Pulmonary artery endothelial cell (primary cell): ENCODE measurements at places on chromosomes 11 and 22.

DNA sequence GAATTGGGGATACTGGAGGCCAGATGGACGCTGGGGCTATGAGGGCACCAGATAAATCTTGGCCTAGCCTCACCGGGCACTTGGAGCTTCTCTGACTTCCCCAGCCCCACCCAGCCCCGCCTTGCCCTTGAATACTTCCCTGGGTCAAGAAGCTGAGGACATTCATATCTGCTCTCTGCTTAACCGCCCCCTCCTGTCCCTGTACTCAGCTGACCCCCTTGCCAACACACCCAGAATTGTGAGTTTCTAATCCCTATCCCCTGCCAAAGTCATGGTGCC lies 22.0 kb downstream of the FADS3 start:
- DNase-seq = no peak

DNA sequence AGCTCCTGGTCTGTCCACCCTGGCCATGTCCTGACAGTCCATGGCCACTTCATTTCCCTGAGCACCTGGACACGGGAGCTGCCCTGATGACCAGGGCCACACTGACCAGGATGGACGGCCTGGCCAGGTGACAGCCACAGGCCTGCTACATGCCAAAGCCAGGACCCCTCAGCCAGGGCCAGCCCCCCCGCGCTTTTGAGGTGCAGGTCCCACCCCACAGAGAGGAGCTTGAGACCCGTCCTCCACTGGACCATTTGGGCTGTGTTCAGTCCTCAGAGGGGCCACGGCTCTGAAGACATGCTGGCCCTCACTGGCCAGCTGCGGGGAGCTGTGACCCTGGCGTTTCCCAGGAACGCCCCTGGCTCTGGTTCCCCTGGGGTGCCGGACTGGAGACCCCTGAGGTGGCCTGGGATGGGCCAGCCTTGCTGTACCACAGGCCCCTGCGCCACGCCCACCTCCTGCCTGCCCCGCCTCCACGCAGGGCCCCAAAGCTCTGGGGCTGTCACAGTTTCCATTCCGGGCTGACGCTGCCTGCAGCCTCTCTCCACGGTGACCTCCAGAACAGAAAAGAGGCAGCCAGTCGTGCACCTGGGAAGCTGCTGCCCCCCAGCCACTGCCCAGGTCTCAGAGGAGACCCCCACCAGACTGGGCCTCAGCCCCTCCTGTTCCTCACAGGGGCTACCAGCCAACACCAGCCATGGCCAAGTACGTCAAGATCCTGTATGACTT lies 18.2 kb downstream of the EPS8L2 start:
- no peak for DNase-seq

DNA sequence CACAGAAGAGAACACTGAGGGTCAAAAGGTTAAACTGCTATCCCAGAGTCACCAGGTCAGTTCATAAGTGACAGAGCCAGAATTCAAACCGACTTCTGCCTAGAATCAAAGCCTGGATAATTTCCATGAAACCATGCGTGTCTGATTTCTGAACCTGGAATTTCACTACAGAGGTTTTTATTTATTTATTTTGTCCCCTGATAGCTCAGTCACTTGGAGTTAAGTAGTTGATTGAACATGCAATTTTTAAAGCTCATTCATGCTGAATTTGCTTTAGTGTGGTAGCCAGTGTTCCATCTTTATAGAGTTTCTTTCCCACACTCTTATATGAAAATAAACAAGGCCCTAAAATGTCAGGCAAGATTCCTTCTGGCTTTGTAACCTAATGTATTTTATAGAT lies 93.2 kb downstream of the NAV2 start:
- no peak for DNase-seq

GRCh38 chr11:117565709-117566108 lies 231.3 kb downstream of the DSCAML1 start:
- no peak for DNase-seq

DNA sequence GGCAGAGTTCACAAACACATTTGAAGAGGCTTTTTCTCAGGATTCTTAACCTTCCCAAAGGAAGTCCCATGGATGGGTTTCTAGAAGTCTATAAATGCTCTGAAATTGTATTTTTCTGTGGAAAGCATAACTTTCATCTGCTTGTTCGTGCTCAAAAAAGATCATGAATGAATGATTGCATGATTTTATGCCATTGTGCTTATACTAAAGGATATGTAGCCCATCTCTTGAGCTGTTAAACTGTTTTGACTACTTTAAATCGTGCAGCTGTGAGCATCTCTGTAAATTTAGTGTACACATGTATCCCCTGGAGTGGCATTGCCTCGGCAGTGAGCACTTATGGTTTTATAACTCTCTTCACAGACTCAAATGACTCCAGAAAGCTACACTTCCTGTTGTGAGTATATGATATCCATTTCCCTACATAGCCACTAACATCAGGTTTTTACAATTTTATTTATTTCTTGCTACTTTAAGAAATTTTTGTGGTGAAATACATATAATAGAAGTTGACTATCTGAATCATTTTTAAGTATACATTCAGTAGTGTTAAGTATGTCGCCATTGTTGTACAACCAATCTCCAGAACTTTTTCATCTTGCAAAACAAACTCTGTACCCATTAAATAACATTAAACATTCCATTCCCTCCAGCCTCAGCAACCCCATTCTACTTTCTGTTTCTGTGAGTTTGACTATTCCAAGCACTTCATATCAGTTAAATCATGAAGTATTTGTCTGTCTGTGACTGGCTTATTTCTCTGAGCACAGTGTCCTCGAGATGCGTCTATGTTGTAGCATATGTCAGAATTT lies 8.0 kb downstream of the NEAT1 start:
- no peak for DNase-seq

- DNase-seq = no peak
Measured at GRCh38 chr11:104033134-104033533, 3.3 kb upstream of the DDI1 start.

- no peak for DNase-seq
Measured at GRCh38 chr22:49033616-49034015, 794.1 kb downstream of the BRD1 start.

- DNase-seq = no peak
Measured at GRCh38 chr11:30509364-30509763, 76.8 kb downstream of the MPPED2 start.

DNA sequence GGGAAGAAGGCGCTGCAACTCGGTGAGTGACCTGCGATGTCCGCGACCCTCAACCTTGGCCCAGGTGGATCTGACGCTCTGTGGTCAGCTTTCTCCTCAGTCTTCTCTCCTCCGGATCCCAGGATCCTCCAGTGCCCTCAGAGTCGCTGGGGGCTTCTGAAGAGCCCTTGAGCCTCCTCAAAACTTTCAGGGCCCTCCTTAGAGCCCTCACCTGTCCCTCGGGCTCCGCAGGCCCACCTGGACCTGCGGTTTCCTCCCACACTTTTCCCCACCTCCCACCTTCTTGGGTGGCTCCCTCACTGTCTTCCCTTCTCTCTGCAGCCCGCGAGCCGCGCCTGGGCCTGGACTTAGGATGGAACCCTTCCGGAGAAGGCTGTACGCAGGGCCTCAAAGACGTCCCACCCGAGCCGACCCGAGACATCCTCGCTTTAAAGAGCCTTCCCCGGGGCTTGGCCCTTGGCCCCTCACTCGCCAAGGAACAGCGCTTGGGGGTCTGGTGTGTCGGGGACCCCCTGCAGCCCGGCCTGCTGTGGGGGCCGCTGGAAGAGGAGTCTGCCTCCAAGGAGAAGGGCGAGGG lies 335 bp downstream of the ZNF408 start:
- DNase-seq = no peak

GRCh38 chr11:32137869-32138268 lies 47.0 kb downstream of the RCN1 start:
- DNase-seq = no peak

DNA sequence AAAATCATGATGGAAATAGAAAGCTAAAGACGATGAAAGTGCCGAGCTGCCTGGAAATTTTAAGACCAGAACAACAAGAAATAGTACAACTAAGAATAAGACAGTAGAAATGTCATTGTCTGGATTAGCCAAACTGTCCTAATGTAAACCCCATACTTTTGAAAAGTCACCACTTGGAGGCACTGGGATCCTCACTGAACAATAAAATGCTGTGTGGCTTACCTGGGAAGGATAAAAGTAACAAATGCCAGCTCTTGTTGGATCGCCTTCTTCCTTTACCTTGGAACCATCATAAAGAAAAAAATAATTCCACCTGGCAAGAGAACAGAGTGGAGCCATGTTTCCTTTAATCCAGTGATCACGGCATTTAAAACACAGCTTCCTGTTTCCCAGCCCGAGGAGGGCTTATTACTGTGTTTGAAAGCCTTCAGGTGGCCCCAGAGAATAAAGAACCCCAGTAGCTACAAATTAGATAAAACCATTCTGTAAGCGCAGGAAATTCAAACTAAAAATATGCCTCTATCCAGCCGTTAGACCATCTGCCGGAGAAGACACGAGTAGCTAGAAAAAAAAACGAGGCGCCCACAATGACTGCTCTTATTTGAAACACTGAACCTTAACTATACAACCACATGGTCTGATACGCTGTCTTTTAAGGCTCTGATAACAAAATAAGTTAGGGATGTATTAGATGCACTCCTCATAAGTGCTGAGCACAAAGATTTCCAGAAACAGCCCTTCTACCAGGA lies 4.4 kb downstream of the HPS4 start:
- no peak for DNase-seq

DNA sequence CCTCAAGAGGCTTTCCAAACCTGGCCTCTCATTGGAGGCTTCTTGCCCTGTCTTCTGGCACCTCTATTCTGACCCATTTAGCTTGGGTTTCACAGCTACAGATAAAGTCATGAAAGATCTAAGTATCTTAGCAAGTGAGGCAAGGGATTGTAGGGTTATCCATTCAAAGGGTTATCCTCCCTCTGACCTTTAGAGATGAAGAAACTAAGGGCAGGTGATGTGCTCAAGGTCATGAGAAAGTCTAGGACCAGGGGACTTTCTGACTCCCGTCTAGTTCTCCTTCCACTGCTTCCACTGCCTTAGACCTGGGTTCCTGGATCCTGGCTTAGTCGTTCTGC lies 7.2 kb downstream of the PHOX2A start:
- no peak for DNase-seq

DNA sequence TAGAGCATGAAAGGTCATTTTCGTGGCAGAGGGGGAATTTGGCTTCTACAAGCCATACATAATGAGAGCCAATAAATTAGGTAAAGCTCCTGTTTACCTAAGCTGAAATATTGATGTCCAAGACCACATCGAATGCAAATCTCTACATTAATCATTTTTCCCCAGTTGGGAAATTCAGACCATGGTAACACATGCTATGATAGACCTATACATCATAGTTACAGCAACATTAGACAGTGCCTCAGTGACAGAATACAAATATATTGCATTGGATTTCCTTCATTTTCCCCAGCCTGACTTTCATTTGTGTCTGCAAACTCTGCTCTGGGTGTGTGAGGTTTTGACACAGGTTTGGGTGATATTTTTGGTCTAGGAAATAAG lies 1079.7 kb upstream of the TENM4 start:
- DNase-seq = no peak

DNA sequence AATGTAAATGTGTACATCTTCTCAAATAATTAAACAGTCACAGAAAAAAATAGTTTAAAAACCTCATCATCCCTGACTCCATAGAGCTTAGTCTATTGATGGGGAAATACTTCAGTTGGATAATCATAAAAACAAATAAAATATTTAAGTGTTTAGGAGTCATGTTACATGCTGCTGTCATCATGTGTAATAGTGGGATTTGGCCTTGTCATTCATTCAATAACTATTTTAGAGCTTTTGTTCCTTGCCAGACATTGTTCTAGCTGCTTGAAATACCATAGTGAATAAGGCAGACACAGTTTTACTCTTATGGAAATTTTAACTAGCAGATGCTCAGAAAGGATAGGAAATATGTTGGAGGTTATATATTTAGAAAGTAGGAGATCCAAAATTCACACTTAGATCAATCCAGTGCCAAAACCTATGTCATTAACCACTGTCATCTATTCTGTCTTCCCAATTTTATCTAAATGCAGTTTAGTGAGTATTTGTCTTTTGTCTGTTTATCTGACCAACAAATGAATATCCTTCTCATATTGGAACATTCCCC lies 324.7 kb downstream of the CASP12 start:
- no peak for DNase-seq

DNA sequence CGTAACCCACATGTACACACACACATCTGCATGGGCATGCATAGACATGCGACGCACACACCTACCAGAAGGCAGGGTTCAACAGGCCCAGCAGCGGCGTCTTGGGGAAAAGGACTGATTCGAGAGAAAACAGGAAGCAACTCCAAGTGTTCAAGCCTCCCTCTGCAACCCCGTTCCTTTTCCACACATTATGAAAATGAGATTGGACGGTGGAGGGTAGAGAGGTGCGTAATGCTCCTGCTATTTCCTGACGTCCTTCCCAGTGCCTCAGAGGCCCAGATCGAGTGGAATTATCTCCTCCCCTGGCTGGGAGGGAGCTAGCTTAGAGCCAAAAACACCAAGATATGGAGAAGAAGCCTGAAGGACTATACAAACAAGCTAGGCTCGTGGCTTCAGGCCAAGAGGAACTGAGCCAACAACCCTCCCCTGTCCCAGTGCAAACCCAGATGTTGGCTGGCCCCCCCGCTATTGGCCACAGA lies 289.2 kb downstream of the MN1 start:
- peak; percentile 93 for DNase-seq

GRCh38 chr11:9214765-9215164 lies 50.4 kb downstream of the DENND5A start:
- no peak for DNase-seq

DNA sequence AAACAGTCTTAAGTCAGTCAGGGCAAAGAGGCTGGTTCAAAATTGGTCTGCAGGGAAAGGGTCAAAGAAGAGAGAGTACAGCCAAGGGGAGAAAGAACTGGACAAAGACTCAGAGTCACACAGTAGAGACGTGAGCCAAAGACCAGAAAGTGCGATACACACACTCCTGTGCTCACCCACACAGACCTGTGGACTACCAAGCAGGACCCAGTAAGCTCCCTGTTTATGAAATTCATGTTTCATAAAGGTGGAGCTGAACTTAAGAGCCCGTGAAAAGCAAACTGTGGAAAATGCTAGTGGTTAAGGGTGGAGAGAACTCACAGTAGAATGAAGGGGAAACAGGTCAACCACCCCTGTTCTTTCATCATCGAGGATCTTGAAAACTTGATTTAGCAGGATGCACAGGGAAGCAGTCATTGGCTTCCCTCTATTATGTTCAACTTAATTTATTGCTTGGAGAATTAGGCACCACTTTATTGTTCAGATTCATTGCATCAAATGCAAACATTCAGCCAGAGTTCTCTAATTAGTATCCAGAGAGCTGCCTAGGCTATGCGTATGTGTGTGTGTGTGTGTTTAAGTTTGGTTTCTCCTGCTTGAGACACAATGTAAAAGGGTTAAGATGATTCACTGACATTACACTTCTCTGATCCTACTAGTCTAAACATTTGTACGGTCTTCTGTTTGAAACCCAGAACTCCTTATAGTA lies 160.9 kb upstream of the MTMR2 start:
- no peak for DNase-seq

GRCh38 chr11:42311944-42312343 lies 852.5 kb upstream of the LRRC4C start:
- DNase-seq = no peak

- no peak for DNase-seq
Measured at GRCh38 chr11:69311767-69312385, 17.9 kb downstream of the MYEOV start.
